ENCODE measurements at places on chromosomes 5 and 9. TPM values are rescaled to one million over a fixed set of nuclear protein-coding genes. Genes with fewer than 3 reads are reported as not detected.

DNA sequence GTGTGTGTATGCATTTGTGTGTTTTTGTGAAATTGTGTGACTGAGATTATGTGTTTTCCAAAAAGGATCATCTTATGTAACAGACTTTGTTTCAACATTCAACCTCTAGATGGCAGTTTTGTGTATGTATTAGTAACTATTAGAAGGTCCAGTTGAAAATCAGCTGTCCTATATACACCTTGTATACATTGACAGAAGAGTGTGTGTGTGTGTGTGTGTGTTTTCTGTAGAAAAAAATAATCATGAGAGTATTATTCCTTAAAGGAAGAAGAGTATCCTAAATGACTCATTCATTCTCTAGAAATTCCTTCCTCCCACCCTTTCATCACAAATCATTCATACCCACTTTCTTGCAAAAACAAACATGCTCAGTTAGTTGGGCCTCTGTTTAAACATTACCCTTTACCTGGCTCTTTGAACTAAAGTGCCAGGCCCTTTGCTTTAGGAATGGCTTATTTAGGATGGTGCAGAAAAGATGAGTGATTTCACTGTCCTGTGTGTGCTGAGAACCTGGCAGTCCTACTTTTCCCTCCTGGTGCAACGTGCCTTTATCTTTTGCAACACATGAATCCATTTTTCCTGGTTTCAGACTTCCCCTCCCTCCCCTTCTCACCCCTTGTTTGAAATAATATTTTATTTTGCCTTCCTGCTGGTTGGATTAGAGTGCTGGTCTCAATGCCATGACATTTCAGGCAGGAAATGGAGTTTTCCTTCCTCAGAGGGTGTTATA, 152.2 kb downstream of the ARHGAP26 start:
- DNase-seq = no peak

DNA sequence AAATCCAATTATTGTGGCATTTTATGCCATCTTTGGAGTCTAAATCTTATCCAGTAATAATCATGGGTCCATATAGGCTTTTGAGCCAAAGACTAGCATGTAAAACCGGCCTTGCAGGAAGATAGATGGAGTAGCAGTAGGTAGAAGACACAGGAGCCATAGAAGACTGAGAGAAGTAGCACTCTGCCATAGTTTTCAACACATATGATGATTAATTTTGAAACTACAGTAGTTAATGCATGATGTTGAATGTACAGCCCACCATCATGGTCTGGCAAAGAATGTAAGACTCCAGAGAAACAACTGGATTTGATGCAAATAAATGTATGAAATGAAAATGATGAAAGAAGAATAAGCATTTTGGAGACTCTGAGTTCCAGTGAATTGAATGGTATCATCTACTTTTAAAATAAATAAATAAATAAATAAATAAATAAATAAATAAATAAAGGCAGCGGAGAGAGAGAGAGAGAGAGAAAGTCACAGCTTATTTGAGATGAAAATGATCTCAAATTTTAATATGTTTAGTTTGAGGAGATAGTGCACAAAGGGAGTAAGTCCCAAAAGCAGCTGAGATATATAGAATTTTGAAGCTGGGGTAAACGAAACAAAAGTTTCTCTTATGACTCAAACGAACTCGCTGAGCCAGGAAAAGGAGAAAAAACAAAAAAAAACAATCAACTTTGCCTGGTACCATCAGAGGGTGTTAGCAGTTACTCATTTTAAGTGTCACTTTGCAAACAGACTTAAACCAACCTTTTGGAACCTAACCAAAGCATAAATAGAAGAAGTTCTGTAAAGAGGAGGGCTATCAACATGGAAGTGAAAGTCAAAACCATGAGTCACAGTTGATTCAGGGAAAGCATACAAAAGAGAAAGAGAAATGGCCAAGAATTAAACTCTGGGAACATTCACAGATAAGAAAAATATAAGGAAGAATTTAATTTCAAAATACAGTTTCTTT, 388.7 kb downstream of the CETN3 start:
- no peak for DNase-seq

SLC36A2 gene
- total RNA-seq = 0.29 TPM

- no peak for DNase-seq
These were observed 20.0 kb upstream of the GDNF start for GRCh38 chr5:37859805-37860204.

GRXCR2 gene
- 1.9 TPM for total RNA-seq

GMCL2 gene
- not detected for total RNA-seq

SPINK4 gene
- total RNA-seq = not detected

DNA sequence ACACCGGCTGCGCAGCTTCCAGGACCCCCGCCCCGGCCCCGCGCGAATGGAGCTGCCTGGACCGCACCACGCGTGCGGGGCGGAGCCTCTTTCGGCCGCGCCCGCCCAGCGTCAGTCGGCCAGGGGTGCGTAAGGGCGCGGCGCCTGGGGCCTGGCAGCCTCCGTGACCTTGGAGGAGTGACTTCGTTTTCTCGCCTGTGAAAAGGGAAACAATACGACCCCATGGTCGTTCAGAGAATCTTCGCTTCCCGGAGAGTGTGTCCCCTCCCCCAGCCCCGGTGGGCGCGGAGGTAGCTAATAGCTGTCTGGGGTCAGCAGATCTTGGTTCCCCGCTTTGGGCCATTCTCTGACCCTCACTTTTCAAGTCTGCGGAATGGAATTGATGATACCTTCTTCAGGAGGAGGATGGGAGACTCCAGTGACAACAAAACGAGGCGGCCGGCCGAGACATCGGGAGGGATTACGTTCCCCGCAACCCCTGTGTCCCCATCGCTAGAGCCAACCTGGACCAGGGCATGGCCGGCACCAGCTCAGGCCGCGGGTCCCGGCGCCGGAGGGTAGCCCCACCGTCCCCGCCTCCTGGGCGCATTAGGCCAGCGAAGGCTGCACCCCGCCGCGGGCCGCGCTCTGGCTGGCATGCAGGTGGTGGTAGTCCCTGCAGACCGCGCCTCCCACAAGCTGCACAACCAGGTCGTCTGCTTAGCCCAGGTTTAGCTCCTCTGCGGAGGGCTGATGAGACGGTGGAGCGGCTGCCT, 5.5 kb upstream of the CDHR2 start:
- peak; percentile 80 for DNase-seq

INSL4 gene
- not detected for total RNA-seq

SHC3 gene
- 2.7 TPM for total RNA-seq

ADAMTS19 gene
- total RNA-seq = 2.9 TPM

DNA sequence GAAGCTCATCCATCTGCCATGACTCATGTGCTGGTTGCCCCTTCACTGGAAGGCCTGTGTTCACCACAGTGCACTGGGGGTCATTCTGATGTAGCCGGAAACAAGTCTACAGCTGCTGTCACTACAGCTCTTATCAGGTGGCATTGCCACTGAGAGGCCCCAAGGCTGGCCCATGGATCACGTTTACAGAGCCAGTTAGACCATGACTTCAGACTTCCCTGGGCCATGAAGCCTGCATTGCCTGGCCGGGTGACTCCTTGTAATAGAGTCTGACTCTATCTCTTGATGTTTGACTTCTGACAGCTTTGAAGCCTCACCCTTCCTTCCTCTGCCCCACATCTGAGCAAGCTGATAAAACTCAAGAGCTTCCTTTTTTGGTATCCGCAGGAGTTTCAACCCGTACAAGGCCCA, 473.5 kb upstream of the DAP start:
- DNase-seq = peak; percentile 45

DNA sequence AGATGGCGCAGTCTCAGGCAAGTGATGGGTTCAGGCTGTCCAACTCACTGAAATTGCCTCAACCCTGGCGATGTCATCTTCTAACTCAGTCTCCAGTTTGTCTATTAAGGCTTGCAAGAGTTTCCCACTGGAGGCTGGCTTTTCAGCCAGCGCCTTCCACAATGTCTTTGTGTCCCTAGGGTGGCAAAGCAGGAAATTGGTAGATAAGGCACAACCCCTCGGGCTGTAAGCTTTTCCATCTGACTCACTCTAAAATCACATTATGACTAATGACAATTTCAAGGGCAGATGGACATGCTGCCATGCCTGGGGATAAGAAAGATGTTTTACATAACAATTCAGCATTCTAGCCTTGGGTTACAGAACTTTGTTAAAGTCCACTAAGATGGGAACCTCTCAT, 61.9 kb downstream of the MROH2B start:
- DNase-seq = peak; percentile 43

GARNL3 gene
- total RNA-seq = 10.0 TPM

ANKRD31 gene
- total RNA-seq = 0.06 TPM

THG1L gene
- 5.6 TPM for total RNA-seq

GRCh38 chr5:119036101-119036762, 34.7 kb upstream of the DMXL1 start:
- no peak for DNase-seq

- DNase-seq = no peak
These were observed 25.7 kb upstream of the C5orf47 start for GRCh38 chr5:173963182-173963838.

DNA sequence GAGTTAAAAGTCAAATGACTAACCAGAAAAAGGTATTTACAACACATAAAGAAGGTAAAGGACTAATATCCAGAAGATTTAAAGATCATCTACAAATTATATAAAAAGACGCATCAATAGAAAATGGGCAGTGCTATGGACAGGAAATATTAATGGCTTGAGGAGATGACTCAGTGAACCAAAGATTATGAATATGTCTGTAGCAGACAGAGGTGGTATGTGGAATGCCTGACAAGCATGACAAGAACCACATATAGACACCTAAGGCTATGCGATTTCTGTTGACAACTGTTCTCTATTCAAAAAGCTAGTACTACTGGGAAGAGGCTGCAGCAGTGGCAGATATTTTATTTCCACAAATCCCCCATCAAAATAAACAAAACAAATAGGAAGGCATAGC, 177.0 kb upstream of the SH3GL2 start:
- no peak for DNase-seq

CNTLN gene
- total RNA-seq = 4.5 TPM

- DNase-seq = no peak
These were observed 113.4 kb downstream of the FRMD3 start for GRCh38 chr9:83424831-83425230.

- peak; percentile 23 for DNase-seq
These were observed 49.0 kb upstream of the ATG10 start for GRCh38 chr5:81922854-81923279.

EDIL3 gene
- 7.5 TPM for total RNA-seq

GRCh38 chr5:58410441-58410840, 49.4 kb downstream of the PLK2 start:
- no peak for DNase-seq

DNA sequence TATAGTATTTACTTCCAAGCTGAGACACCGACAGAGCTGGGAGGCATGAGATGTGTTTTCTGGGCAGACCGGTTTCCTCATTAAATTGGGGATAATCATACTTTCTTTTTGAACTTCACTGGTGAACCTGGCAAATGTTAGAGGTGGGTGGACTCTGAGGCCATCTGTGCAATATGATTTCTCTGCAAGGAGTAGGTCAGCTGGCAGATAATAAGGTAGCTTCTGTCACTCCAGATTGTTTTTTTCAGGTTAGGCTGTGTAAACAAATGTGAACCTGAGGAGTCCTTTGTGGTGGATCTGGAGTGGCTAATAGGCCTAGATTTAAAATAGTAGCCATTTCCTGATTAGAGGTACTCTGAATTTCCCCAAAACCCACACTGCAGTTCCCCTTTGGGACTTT, 75.4 kb upstream of the S1PR3 start:
- DNase-seq = no peak

GRCh38 chr5:179816796-179817469, 3.8 kb upstream of the SQSTM1 start:
- no peak for DNase-seq

SLC36A3 gene
- not detected for total RNA-seq

DNA sequence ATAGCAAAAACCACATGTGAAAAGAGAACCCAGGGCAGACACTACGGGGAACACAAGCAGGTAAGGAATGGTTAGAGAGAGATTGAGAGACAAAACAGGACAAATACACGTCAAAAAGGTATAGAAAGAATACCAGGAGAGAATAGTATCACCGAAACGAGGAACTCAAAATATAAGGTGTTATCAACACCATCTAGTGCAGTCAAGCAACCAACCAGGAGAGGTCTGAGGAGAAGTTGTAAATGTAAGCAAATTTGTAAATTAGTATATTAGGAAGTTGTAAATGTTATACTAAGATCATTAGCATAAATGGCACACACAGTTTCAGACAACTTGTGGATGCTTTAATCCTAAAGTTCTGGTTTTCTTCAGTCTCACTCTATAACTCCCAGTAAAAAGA, 355.5 kb downstream of the EBF1 start:
- no peak for DNase-seq

GRCh38 chr5:143582869-143583268, 179.4 kb upstream of the NR3C1 start:
- no peak for DNase-seq

All from left cardiac atrium (tissue), 4 donors.